ENCODE measurements at places on chromosomes 3 and 15.

DNA sequence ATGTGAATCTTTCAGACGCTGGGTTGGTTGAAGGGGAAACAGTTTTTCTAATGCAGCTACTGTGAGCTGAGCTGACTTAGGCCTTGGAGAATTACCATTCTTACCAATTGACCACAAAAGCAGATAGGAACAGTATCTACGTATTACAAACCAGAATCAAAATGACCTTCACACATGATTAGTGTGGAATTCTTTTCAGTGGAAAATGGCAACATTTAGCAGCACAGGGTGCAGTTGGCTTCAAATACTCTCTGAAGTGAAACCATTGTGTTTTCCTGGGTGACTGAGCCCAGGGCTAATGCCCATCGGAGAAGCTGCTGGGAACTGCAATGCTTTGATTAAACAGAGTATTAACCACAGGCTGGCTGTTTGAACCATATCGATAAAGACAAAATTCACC is 40.2 kb upstream of the GOLGA8J start:
- no peak for DNase-seq

DNA sequence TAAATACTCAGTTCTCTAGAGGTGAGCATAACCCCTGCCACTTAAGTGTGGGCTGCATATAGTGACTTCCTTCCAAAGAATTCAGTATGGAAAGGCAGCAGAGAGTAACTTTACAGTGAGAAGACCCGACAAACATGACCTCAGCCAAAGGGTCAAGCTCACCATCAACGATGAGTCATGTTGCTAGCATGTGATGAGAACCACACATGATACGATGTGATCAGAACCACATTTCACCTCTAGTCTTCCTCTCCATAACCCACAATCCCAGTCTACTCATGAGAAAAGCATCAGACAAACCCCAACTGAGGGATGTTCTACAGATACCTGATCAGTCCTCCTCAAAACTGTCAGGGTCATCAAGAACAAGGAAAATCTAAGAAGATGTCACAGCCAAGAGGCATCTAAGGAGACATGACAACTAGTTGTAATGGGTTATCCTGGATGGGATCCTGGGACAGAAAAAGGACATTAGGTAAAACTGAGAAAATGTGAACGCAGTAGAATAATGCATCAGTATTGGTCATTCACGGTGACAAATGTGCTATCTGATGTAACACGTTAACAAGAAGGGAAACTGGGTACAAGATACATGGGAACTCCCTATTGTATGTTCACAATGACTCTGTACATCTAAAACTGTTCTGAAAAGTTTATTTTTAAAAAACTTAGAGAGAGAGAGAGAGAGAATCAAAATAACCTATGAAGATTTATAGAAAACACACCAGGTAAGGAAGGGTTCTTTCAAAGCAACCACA is 28.3 kb downstream of the SEC61A1 start:
- DNase-seq, result no peak

GRCh38 chr15:64621056-64621455 is 154.3 kb downstream of the RBPMS2 start:
- DNase-seq, result no peak

DNA sequence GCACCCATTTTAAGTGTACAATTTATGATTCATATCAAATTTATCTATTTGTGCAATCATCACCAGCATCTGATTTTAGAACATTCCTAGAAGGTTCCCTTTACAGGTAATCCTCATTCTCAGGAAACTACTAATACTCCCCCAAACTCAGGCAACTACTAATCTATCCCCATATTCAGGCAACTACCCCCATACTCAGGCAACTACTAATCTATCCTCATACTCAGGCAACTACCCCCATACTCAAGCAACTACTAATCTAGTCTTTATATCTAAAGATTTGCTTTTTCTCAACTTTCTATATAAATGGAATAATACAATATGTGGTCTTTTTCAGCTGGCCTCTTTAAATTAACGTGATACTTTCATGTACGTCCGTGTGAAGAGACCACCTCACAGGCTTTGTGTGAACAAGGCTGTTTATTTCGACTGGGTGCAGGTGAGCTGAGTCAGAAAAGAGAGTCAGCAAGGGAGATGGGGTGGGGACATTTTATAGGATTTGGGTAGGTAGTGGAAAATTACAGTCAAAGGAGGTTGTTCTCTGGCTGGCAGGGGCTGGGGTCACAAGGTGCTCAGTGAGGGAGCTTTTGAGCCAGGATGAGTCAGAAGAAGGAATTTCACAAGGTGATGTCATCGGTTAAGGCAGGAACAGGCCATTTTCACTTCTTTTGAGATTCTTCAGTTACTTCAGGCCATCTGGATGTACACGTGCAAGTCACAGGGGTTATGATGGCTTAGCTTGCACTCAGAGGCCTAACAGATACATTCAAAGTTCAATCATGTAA is 1444.5 kb upstream of the CADM2 start:
- no peak for DNase-seq

GRCh38 chr3:46501702-46502101 is 3.9 kb downstream of the RTP3 start:
- no peak for DNase-seq

DNA sequence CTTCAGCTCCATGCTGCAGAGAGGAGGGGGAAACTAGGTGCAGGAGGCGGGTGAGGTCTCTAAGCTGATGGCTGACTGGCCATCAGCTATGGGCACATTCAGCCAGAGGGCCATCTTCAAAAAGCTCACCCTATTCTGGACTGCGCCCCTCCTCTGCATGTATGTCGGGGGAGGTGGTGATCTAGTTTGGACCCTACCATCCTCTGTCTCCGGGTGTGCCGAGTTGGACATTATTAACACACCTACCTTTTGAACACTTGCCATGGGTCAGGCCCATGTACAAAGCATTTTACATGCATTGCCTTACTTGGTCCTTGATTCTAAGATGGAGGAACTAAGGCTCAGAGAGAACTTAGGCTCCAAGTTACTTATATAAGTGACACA is 1.4 kb downstream of the NISCH start:
- DNase-seq, result no peak
